ENCODE measurements at places on chromosomes 7 and 10.
A peak's percentile ranks its signal among the peaks of the same experiment; 100 is the strongest.

GRCh38 chr10:131814567-131815265 lies 86.1 kb upstream of the PPP2R2D start:
- no peak for DNase-seq

GRCh38 chr10:116973946-116974455 lies 31.0 kb downstream of the SHTN1 start:
- no peak for DNase-seq

- no peak for DNase-seq
Measured at GRCh38 chr10:112330162-112330561, 43.8 kb upstream of the ACSL5 start.

- peak; percentile 22 for DNase-seq
Measured at GRCh38 chr7:37901890-37902524, 14.6 kb downstream of the SFRP4 start.

DNA sequence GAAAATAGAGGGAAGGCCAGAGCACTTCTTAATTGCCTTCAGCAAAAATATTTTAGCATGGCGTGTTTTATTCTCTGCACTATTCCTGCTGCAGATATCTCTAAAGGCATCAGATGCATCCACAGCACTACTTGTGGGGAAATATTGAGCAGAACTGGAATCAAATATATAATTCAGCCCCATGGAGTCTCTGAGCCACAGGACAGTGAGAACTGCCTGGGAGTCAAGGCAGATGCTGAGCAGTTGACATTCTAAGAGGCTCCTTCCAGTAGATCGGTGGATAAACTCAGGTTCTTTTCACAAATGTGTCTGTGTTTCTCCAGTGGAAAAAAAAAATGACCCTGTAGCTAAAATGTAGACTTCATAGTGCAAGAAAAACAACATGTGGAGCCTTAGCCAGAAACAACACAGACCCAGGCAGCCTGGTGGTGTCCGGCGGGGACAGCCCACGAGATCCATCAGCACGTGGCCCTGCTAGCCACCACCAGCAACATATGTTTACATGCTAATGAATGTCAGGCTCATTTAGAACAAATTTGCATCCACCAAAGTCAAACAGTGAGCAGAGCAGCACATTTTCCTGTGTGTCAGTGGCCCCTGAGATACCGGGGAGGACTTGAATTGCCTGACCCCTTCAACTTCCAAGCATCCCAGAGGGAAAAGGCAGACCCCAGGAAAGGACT lies 123.3 kb upstream of the PFKP start:
- no peak for DNase-seq

DNA sequence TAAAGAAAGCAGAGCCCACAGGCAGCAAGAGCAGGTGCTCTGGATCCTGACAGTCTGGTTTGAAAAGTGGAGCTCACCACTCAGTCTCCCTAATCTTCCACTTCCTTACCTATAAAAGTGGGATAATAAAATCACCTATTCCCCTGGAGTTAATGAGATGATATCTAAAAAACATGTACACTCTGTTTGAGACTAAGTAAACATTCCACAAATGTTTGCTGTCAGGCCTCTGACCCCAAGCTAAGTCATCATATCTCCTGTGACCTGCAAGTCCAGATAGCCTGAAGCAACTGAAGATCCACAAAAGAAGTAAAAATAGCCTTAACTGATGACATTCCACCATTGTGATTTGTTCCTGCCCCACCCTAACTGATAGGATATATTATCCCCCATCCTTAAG lies 1324.5 kb downstream of the XPNPEP1 start:
- DNase-seq: no peak

DNA sequence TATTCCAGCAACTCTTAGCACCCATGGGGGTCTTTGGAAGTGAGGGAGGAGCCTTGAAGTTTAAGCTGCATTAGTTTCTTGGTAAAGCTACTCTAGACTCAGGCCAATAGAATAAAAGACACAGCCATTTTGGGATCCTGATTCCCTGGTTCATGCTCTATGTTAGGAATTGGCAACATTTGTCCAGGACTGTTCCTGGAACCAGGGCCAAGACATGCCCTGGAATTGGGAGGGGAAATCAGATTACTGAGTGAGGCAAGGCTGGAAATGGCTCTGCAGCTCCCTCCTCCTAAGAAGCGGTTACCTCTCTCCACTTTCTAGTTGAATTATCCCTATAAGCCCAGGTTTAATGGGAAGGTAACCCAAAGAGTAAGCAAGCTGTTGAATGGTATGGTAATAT lies 14.2 kb upstream of the BMPR1A start:
- no peak for DNase-seq

DNA sequence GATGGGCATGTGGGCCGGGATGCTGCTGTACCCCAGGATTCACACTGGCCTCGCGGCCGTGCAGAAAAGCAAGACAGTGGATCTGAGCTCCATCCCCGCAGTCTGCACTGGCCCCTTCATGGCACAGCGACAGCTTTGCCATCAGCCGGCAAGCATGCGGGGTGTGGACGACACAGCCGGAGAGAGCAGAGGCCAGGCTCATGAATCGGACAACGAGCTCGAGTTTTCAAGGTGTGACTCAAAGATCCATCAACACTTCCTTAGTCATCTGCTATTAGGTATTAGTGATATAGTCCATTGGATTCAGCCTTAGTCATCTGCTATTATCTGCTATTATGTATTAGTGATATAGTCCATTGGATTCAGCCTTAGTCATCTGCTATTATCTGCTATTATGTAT lies 254.7 kb downstream of the KLF6 start:
- DNase-seq: no peak

GRCh38 chr10:132329565-132330485 lies 2.2 kb upstream of the LRRC27 start:
- no peak for DNase-seq

- DNase-seq: no peak
Measured at GRCh38 chr7:75072981-75073283, 670 bp downstream of the RCC1L start.

- DNase-seq: no peak
Measured at GRCh38 chr10:59695637-59696036, 14.0 kb downstream of the SLC16A9 start.

DNA sequence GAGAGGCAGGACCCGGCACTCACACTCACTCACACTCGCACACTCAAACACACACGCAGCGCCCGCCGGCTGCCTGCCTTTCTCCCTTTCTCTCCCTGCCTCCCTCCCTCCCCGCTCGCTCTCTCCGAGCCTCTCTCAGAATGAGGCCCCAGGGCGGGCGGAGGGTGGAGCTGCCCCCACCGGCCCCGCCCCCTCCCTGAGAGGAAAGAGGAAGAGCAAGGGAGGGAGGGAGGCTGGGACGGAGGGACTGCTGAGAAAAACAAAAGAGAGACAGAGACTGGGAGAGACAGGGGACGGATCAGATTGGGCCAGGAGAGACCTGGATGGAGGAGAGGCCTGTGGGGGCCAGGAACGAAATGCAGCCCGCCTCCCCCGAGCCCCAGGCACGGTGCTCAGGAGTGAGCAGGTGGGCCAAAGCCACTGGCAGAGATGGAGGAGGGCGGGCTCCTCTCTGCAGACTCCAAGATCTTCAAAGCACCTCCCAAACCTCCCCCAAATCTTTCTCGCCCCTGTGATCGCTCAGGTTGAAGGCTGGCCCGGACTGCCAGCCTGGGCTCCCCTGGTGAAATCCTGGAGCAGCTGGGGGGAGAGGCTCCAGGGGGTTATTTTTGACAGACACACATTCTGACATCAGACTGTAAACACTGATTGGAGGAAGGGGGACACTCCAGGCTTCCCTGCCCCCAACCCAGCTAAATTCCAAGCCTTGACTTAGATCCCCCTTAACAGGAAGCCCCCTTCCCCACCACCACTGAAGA lies 5.1 kb downstream of the LDB1 start:
- peak; percentile 69 for DNase-seq

DNA sequence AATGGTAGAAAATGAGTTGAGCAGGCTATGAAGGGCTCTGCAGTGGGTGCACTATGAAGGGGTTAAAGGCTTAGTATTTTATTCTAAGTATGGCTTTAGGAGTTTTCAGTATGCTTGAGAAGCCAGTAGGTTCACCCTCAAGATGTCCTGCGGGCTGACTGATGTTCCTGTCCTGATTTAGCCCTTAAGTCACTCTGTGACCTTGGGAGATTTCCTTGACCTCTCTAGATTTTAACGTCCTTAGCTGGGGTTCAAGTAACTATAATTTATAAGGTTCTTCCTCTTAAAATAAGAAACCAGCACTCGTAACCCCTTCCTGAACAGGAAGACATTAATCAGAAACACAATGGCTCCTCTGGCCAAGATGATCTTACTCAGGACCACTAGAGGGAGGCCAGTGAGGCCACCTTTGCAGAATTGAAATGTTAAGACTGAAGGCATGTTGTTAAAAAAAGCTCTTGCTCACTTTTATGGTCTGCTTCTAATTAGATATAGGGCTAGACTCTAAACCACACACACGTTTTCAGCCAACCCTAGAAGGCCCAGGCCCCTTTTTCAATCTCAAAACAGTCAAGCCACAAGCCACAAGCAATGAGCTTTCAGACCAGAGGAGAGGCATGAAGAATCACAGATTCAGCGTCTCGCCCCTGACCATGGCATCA lies 41.9 kb downstream of the CDK1 start:
- DNase-seq: no peak

- DNase-seq: no peak
Measured at GRCh38 chr7:159025161-159025779, 119.4 kb downstream of the VIPR2 start.

- no peak for DNase-seq
Measured at GRCh38 chr10:33418301-33418700, 83.8 kb upstream of the NRP1 start.

- no peak for DNase-seq
Measured at GRCh38 chr10:63883861-63884260, 362.7 kb downstream of the REEP3 start.

- DNase-seq: no peak
Measured at GRCh38 chr10:51029172-51029641, 45.1 kb upstream of the PRKG1 start.

GRCh38 chr10:49592726-49593563 lies 17.2 kb upstream of the SLC18A3 start:
- DNase-seq: peak; percentile 39

DNA sequence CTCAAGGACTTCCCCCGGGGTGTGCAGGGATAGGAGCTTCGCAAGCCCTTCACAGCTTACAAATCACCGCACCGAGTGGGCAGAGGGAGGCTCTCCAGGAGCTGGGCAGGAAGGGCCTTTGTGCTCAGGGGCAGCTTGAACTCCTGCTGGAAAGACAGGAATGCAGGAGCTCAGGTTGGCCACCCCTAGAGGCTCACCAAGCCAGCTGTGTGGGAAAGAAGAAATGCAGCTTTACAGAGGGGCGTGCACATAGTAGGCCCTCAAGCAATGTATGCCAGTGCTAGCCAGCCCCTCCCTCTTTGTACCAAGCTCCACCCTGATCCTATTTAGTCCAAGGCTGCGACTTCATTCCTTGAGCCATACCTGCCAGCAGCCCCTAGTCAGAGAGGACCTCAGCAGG lies 26.1 kb downstream of the STRA8 start:
- DNase-seq: no peak

Measured in NCI-H2171 treated with DMSO at 0.1 percent for 48 hours (cell line).